ENCODE measurements at places on chromosomes 12 and 14.

DNA sequence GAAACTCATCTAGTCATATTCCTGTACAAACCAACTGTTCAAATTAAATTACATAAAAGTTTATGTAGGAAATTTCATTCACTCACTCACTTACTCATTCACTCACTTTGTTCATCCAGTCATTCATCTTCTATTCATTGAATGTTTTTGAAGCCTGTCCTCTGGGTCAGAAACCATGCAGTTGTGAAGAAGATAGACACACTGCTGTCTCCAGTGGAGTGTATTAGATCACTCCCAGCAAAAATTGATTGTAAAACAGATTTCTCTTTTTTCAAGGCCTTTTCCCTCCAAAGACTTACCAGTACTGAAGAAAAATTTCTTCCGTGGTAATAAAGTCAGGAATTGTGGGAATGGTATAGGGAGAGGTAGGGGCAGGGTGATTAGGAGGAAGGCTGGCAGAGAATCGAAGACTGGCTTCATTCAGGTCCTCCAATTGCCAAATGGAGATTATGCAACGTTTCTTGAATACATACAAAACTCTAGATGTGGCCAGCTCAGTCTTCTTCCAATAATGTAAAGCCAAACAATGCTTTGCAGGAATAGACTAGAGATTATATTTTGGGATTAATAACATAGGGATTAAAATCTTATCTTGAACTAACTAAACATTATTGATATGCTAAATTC is 9.1 kb downstream of the LRRK2 start:
- no peak for DNase-seq

- no peak for DNase-seq
Measured at GRCh38 chr12:96902076-96902475, 5.0 kb upstream of the NEDD1 start.

GRCh38 chr14:53327716-53328115 is 174.6 kb upstream of the DDHD1 start:
- no peak for DNase-seq

DNA sequence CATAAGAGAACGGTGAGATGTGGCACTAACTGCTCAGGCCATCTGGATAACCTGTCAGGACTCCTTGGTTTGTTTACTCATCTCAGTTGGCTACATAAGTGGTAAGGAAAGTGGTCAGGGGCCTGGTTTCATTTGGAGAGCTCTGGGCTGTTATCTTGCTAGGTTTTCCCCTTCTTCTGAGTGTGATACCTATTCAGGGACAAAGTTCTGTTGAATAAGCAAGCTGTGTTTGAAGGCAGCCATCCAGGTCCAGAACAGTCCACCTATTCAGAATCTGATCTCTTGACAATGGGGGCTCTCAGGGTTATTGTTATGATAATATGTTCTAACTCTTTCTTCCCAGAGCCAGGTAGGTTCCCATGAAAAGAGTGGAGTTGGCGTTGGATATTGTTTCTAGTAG is 194.9 kb downstream of the PAH start:
- DNase-seq, result no peak

DNA sequence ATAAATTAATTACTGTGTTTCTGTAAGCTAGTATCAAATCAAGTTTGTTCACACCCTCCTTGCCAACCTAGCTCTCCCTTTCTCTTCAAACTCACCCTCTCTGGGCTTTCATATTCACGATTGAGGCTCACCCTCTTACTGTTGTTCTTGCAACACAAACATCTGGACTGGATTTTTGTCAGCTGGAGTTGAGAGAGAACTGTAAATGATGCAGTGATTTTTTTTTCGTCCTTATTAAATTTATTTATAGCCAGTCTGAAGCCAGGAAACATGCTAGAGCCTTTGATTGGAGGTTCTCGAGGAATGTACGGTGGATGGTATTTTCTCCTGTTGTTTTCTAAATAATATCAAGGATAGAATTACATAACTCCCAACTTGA is 485.1 kb downstream of the ZFP36L1 start:
- no peak for DNase-seq

GRCh38 chr12:104793285-104793684 is 164.8 kb downstream of the SLC41A2 start:
- DNase-seq, result no peak

- DNase-seq, result no peak
Measured at GRCh38 chr14:62301911-62302310, 539.7 kb downstream of the SNAPC1 start.

DNA sequence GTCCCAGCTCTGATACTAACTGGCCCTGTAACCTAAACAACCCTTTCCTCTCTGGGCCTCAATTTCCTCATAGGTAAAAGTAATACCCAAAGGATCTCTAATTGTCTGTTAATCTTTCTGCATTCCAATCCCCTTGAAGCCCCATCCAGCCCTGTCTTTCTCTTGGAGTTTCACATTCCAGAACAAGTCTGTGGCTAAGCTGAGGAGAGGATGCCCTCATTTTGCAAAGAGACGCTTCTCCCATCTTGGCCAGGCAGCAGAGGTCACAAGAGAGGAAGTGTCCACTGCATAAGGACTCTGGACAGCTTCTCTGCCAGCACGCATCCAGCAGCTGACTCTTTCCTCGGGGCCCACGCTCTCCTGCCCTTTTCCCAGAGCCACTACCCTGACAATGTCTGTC is 263.4 kb upstream of the FKBP4 start:
- DNase-seq, result no peak

GRCh38 chr12:89210277-89210676 is 142.0 kb downstream of the DUSP6 start:
- DNase-seq, result no peak

Data from activated CD8-positive, alpha-beta memory T cell treated with anti-CD3 and anti-CD28 coated beads for 1 hour (primary cell).